Activated effector memory CD4-positive, alpha-beta T cell treated with anti-CD3 and anti-CD28 coated beads, Interleukin-2, amount 50 U/mL, for 16 hours (primary cell): ENCODE measurements at places on chromosomes 4 and X.
A peak's percentile ranks its signal among the peaks of the same experiment; 100 is the strongest.

GRCh38 chr4:2402941-2403340 is 15.5 kb downstream of the ZFYVE28 start:
- DNase-seq, result no peak

DNA sequence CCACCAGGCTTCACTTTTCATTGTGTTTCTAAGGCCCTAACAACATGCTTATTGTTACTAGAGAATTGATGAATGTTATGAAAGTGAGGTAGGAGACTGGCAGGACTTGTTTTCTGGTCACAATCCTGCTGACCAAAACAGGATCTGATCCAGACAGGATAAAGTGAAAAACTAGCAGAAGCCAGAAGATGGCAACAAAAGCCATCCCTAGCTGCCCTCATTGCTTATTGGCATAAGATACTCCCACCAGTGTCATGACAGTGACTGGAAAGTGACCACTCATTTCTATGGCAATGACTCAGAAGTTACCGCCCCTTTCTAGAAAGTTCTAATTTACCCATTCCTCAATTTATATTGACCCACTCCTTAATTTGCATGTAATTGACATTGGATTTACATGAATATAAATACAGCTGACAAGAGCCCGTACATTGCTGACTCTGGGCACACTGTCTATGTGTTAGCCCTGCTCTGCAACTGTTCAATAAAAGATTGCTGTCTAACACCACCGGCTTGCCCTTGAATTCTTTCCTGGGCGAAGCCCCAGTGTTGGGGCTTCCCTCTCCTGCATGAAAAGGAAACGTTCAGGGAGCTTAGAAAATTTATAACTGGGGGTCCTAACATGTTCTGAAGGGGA is 30.0 kb upstream of the FGG start:
- no peak for DNase-seq

GRCh38 chr4:13656569-13657405 is 29.3 kb upstream of the BOD1L1 start:
- DNase-seq, result peak; percentile 87

- DNase-seq, result no peak
Observed at GRCh38 chr4:125750828-125751466, 436.2 kb downstream of the FAT4 start.

DNA sequence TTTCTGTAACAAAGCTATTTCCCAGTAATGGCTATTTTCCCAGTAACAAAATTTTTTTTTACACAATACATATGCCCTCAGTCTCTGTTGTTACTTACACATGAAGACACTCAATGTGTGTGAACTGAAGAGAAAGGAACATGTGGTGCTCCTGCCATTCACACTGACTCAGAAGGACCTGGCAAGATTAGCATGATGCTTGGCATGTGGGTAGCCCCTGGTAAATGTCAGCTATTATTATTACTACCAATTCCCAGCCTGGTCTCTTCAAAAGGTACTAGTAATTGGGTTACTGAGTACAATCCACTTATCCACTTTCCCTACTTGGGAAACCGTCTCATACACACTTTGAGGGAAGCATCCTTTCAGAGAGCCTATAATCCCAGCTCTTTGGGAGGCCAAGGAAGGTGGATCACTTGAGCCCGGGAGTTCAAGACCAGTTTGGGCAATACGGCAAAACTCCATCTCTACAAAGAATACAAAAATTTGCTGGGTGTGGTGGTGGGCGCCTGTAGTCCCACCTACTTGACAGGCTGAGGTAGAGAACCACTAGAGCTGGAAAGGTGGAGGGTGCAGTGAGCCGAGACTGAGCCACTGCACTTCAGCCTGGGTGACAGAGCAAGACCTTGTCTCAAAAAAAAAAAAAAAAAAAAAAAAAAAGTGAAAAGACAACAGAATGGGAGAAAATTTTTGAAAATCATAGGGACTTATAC is 14.6 kb downstream of the RBBP7 start:
- DNase-seq, result no peak

GRCh38 chr4:7418131-7418943 is 16.4 kb downstream of the PSAPL1 start:
- peak; percentile 37 for DNase-seq

GRCh38 chr4:38132107-38132673 is 172.0 kb downstream of the PTTG2 start:
- DNase-seq, result peak; percentile 86

GRCh38 chr4:147173797-147174432 is 228.3 kb upstream of the TTC29 start:
- DNase-seq, result no peak

DNA sequence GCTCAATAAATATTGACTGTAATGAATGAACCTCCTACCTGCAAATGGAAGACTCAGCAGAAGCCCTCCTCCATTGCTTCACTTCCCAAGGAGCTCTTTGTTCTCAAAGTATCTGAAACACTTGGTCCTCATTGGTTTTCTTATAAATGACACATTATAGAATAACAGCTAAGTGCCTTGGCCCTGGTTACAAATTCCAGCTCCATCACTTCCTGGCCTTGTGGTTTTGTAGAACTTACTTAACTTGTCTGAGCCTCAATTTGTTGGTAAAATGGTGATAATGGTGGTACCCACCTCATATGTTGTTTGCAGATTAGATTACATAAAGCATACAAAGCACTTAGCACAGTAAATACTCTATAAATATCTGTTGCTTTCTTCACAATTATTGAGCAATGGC is 25.2 kb upstream of the SMIM20 start:
- no peak for DNase-seq

- DNase-seq, result no peak
Observed at GRCh38 chrX:84487365-84488353, 14.6 kb downstream of the HDX start.

GRCh38 chr4:37827030-37827685 is 672 bp downstream of the PGM2 start:
- no peak for DNase-seq

DNA sequence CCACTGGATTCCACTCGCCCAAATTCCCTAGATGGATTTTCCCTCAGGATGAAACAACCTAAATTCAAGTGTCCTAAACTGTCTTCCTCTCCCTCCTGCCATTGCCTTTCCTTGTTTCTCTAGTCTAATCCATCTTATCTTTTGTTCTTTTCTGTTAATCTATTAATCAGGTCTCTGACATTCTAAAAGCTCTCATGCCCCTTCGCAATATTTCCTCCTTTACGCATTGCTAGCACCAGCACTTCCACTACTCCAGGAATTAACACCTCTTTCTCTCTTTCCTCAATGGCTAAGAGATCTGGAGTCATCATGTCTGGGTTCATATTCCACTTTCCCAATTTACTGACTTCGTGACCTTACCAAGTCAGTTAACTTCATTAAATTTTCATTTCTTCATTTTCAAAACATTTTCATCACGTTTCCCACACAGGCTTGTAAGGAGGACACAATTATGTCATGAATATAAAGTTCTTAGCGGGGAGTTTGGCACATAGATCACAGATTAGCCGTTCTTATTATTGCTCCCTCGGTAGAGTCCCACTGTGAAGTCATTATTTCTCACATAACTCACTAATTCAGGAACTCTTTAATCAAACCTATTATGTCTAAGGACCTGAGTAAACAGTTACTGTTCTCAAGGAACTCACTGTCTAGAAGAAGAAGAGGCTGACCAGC is 45.3 kb downstream of the FAT4 start:
- no peak for DNase-seq

DNA sequence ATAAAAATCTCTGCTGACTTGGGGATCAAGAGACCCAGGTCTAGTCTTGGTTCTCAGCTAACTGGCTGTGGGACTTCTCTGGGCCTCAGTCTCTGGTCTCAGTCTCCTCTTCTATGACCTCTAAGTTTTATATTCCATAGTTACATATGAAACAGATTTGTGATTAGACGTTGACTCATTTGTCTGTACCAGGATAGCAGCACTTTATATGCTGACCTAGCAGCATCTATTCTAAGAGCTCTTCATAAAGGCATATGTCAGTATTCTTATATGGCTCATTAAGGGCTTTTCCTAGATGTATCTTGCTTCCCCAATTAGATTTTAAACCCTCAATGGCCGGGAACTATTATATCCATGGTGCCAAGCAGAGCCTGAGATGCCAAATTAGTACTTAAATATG is 12.7 kb downstream of the GRPR start:
- DNase-seq, result no peak

- no peak for DNase-seq
Observed at GRCh38 chr4:149980121-149980682, 98.0 kb upstream of the DCLK2 start.

DNA sequence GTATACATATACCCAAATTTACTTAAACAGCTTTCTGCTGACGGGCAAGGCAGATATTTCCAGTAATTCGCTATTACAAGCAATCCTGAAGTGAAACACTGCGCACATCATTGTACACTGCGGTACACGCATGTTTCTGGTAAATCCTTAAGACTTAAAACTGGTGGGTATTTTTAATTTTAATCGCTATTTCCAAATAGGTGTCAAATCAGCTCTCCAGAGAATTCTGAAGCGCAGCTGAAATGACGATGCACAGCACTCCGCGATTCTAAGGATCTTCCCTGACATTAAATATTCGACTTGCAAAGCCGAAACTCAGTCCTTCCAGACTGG is 361 bp downstream of the TMEM128 start:
- DNase-seq, result no peak

DNA sequence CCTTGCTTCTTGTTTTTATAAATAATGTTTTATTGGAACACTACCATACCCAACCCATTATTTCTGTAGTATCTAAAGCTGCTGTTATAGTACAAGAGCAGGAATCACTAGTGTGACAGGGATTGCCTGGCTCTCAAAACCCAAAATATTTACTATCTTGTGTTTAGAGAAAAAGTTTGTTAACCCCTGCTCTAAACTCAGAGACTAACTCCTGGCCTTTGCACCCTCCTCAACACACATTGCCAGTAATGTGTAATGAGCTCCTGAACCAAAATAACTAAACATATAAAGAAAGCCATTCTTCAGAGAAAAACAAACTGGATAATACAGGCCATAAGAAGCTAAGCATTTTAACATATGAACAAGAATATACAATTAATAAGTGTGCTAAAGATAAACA is 8.2 kb upstream of the FAT4 start:
- no peak for DNase-seq

DNA sequence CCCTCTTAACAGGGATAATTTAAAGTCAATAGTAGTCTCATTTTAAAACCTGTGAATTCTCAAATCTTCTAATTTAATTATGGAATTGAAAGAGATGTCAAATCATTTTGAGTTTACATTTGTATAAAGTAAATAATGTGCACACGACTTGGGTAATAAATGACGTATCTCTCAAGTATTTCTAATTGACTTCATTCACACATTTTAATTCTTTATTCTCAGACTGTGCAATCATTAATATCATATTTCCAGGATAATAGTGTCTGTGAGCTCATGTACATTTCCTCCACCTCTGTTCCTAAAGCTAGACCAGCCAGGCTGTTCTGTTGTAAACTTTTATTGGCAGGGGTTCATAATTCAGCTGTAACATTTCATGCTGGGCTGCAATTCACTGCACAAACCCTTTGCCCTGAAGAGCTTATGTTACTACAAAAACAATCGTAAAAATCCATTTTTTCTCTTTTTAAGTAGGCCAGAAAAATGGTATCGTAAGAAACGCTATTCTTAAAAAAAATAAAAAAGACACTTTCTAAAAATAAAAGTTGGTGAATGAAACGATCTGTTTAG is 1103.1 kb upstream of the TENM3 start:
- no peak for DNase-seq

- DNase-seq, result no peak
Observed at GRCh38 chr4:127450276-127450675, 182.5 kb upstream of the INTU start.

DNA sequence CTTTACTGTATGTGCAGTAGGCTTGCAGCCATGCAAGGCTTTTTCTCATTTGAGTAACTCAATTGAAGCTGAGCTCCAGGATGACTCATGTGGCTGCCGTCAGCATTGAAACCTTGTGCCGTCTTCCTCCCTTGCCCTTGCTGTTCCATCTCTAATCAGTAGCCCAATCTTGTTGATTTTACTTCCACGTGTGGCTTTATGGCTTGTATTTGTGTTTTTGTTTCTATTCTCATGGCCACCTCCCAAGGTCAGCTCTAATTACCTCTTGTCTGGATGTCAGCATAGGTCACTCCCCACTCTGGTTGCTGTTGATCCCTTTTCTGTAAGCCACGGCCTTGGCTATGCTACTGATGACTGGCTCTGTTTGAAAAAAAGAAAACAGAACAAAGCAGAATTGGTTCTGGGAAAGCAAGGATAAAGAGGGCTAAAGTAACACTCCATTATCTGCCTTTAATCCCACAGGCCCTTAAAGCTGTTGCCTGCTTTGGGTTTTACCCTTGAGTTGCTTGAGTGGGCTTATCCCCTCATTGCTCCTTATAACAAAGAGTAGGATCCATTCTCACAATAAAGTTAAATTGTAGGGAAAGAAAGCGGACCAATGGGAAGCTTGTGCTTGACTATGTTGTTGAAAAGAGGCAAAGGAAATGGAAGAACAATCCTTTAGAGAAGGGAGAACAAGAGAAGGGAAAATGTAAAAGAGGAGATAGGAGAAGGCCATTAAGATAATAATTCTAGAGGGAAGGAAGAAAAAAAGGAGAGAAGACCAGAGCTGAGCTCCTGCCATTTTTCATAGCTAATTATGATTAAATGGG is 173.9 kb upstream of the PGRMC2 start:
- DNase-seq, result no peak

GRCh38 chr4:141223418-141223817 is 2.7 kb downstream of the ZNF330 start:
- no peak for DNase-seq

DNA sequence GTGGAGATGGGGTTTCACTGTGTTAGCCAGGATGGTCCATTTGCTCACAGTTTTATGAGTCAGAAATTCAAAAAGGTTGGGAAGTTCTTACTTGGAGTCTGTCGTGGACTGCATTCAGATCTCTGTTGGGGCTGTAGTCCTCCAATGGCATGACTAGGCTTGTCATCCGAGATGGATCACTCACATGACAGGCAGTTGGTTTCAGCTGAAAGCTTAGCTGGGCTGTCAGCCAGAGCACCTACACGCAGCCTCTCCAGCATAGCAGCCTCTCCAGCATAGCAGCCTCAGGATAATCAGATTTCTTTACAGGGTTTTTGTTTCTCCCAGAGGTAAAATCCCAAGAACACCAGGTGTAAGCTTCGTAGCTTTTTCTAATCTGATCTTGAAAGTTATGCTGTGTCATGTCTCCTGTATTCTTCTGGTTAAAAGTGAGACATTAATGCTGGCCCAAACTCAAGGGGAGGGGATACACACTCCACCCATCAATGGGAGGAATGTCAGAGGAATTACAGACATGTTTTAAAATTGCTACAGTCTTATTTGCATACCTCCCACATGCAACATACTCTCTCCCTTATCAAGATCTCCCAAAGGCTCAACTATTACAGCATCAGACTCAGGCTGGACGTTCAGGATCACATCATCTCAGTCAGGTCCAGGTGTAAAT is 31.6 kb upstream of the SOD3 start:
- no peak for DNase-seq

- DNase-seq, result no peak
Observed at GRCh38 chrX:100381619-100382018, 28.5 kb downstream of the PCDH19 start.
